SK-N-SH (cell line): ENCODE measurements at places on chromosomes 11 and 22. TPM values are rescaled to one million over a fixed set of nuclear protein-coding genes. Genes with fewer than 3 reads are reported as not detected.
A peak's percentile ranks its signal among the peaks of the same experiment; 100 is the strongest.

GRCh38 chr11:34417202-34417601 is 21.5 kb upstream of the CAT start:
- no peak for DNase-seq
- H3K4me3 ChIP-seq, result no peak overlapping the region
- no peaks in the 10 kb centered on the region for H3K4me1 ChIP-seq
- no peaks in the 10 kb centered on the region for H3K36me3 ChIP-seq
- no peaks in the 10 kb centered on the region for H3K27me3 ChIP-seq

The DDX25 gene
- 0.12 and 0.39 TPM in 2 replicates for polyA plus RNA-seq

The SRPRA gene
- polyA plus RNA-seq, result 129 and 158 TPM in 2 replicates

The ATP5MG gene
- polyA plus RNA-seq, result 140 and 152 TPM in 2 replicates

DNA sequence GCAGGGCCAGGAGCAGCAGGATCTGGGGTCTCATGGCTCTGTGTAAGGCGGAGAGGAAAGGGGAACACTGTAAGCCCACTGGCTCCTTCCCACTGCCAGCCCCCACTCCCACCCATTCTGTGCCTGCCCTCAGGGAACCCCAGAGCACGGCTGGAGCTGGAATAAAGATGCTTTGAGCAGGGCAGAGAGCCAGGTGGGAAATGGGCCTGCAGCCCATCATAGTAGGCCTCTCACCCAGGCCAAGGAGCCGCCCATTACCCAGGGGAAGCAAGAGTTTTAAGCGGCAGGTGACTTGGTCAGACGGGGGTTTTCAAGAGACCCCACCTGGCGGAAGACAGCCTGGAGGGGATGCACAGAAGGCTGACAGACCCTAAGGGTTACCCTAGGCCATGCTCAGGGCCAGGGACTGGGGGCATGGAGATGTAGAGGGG is 4.6 kb downstream of the LRRC32 start:
- H3K27ac ChIP-seq, result no peak overlapping the region
- DNase-seq, result peak; percentile 20
- H3K4me3 ChIP-seq, result no peak overlapping the region
- H3K4me1 ChIP-seq, result peaks cover 5% of the 10 kb centered on the region; the same call in 1 of the 2 replicates
- no peaks in the 10 kb centered on the region for H3K36me3 ChIP-seq

The RASD2 gene
- 0.13 and 0.30 TPM in 2 replicates for polyA plus RNA-seq

GRCh38 chr22:35893698-35894097 is 134.9 kb downstream of the RBFOX2 start:
- no peak overlapping the region for H3K4me3 ChIP-seq
- no peak overlapping the region for H3K27ac ChIP-seq
- no peaks in the 10 kb centered on the region for H3K27me3 ChIP-seq
- no peaks in the 10 kb centered on the region; the same call in 1 of the 2 replicates for H3K36me3 ChIP-seq
- no peak for DNase-seq

The RAG2 gene
- 0.15 and 0.34 TPM in 2 replicates for polyA plus RNA-seq

- no peak overlapping the region for H3K27ac ChIP-seq
- no peaks in the 10 kb centered on the region for H3K36me3 ChIP-seq
- H3K4me3 ChIP-seq, result no peak overlapping the region
Measured at GRCh38 chr11:69114362-69114761, 41.4 kb upstream of the SMIM38 start.

- no peak for DNase-seq
- H3K4me3 ChIP-seq, result no peak overlapping the region
- no peaks in the 10 kb centered on the region for H3K27me3 ChIP-seq
- no peak overlapping the region for H3K27ac ChIP-seq
- H3K4me1 ChIP-seq, result peaks cover 11% of the 10 kb centered on the region
- H3K36me3 ChIP-seq, result no peaks in the 10 kb centered on the region
Measured at GRCh38 chr11:66953081-66953833, 4.9 kb downstream of the PC start.

DNA sequence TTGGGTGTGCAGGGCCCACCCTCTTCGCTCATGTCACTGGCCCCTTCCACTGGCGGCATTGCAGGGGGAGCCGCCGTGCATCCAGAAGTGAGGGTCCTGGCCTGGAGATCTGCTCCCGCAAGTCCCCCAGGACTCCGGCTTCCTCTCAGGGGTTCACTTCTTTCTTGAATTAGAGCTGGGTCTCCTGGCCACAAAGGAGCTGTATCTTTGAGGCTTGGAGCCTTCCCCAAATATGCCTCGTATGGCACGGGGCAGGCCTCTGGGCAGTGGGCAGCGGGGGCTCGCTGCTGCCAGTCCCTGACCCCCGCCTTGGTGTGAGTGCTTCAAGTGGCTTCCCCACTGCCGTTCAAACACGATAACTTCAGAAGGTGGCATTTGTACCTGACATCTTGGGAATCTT is 7.4 kb upstream of the IFITM3 start:
- H3K4me3 ChIP-seq, result no peak overlapping the region
- H3K36me3 ChIP-seq, result no peaks in the 10 kb centered on the region
- DNase-seq, result no peak

DNA sequence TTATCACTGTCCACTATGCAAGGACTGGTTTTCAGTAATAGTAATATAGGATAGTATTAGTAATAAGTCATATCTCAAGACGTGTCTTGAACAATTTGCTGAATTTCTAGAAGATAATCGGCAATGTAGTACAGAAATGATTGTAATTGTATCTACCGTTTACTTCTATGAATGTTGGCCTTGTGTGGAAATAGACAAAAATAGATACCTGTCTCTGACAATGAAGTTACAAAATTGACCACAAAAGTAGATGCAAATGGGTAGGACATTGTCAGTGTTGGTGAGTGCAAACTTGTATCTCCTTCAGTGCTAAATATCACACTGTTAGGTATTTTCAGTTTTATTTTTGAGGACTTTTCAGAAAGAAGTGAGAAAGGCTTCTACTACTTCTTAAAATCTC is 43.1 kb downstream of the SVIP start:
- H3K4me1 ChIP-seq, result no peaks in the 10 kb centered on the region; the same call in 1 of the 2 replicates
- no peak overlapping the region for H3K4me3 ChIP-seq
- no peaks in the 10 kb centered on the region for H3K36me3 ChIP-seq
- no peak for DNase-seq
- no peak overlapping the region for H3K27ac ChIP-seq

The C11orf97 gene
- not detected in 2 replicates for polyA plus RNA-seq

DNA sequence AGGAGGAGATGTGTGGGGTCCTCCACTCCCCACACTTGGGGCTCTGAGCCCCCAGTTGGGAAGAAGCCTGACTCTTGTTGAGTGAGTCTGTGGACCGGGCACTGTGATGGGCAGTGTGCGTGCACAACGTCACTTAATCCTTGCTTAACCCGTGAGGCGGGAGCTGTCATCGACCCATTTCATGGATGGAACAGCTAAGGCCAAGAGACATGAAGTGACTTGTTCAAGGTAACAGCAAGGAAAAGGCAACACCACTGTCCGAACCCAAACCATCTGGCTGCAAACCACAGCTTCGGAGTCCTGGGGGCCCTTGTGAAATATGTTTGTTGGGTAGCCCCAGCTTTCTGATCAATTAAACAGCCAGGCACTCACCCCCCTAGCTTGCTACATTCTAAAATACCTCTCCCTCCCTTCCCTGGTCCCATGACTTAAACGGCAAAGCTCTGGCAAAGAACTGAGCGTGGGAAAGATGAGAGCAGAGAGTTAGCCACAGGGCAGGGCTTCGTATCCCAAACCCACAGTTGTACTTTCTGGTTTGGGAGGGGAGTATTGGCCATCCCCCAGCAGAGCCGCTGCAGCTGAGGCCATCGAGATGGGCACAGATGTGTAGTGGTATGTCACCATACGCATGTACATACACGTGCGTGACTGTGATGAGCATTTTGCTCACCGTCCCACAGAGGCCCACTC is 26.3 kb downstream of the FADS2 start:
- no peak overlapping the region for H3K27ac ChIP-seq
- no peak for DNase-seq
- no peak overlapping the region for H3K4me3 ChIP-seq

The SAA1 gene
- polyA plus RNA-seq, result not detected in 2 replicates

GRCh38 chr11:92225568-92226330 is 1.1 kb downstream of the FAT3 start:
- H3K27me3 ChIP-seq, result no peaks in the 10 kb centered on the region; the same call in 1 of the 2 replicates
- DNase-seq, result peak; percentile 71
- peak overlapping the region; percentile 53 for H3K4me3 ChIP-seq
- H3K4me1 ChIP-seq, result no peaks in the 10 kb centered on the region
- no peaks in the 10 kb centered on the region for H3K36me3 ChIP-seq

DNA sequence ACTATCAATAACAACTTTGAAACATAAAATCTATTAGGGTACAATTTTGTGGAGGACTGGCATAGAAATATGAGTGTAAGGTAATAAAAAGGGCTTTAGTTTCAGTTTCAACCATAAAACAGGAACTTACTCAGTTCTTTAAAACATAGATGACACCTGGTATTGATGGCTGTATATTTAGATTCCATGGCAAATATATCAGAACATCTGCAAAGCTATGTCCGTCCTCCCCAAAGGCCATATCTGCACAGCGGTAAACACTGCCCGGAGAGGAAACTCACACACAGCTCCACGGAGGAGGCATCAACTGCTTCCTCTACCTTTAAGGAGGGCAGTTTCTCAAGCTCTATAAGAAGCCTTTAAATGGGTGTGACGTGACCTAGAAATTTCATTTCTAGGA is 993.3 kb downstream of the BRD1 start:
- no peaks in the 10 kb centered on the region for H3K4me1 ChIP-seq
- H3K27me3 ChIP-seq, result no peaks in the 10 kb centered on the region
- no peak for DNase-seq
- no peak overlapping the region for H3K4me3 ChIP-seq
- no peaks in the 10 kb centered on the region for H3K36me3 ChIP-seq

- H3K36me3 ChIP-seq, result peaks cover 13% of the 10 kb centered on the region; the same call in 1 of the 2 replicates
- no peak overlapping the region for H3K27ac ChIP-seq
- H3K4me1 ChIP-seq, result no peaks in the 10 kb centered on the region
- DNase-seq, result no peak
Measured at GRCh38 chr22:46991666-46992065, 229.2 kb downstream of the TBC1D22A start.

DNA sequence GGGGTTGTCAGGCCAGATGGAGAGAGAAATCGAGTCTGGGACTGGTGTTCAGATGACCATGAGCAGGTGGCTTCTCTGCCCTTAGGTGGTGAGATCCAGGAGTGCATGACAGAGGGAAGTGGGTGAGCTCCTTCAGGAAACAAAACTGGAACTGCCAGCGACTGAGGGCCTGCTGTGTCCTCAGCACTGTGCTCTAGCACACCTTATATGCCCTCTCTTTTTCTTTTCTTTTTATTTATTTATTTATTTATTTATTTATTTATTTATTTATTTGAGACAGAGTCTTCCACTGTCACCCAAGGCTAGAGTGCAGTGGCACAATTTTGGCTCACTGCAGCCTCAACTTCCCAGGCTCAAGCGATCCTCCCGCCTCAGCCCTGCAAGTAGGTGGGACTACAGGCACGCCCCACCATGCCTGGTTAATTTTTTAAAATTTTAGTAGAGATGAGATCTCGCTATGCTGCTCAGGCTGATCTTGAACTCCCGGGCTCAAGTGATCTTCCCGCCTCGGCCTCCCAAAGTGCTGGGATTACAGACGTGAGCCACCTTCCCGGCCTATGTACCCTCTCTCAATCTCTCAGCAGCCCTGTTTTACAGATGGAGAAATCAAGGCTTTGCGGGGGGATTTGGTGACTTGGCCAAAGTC is 14.8 kb upstream of the RASD2 start:
- DNase-seq, result no peak
- H3K4me1 ChIP-seq, result no peaks in the 10 kb centered on the region
- H3K27ac ChIP-seq, result peak overlapping the region; percentile 68

The ART1 gene
- not detected in 2 replicates for polyA plus RNA-seq

The OR6T1 gene
- polyA plus RNA-seq, result not detected in 2 replicates

- H3K4me3 ChIP-seq, result no peak overlapping the region
- no peaks in the 10 kb centered on the region for H3K4me1 ChIP-seq
- H3K27ac ChIP-seq, result no peak overlapping the region
- no peak for DNase-seq
- no peaks in the 10 kb centered on the region for H3K27me3 ChIP-seq
Measured at GRCh38 chr11:117117681-117118080, 19.5 kb upstream of the SIK3 start.

The ASRGL1 gene
- polyA plus RNA-seq, result 2.6 and 4.3 TPM in 2 replicates

GRCh38 chr11:70824605-70825245 is 426.4 kb downstream of the CTTN start:
- peak; percentile 47 for DNase-seq
- H3K27ac ChIP-seq, result no peak overlapping the region
- H3K27me3 ChIP-seq, result no peaks in the 10 kb centered on the region
- peaks cover 20% of the 10 kb centered on the region; the same call in 1 of the 2 replicates for H3K4me1 ChIP-seq
- H3K4me3 ChIP-seq, result no peak overlapping the region

The SCGB2A2 gene
- polyA plus RNA-seq, result not detected in 2 replicates

- no peak for DNase-seq
- no peaks in the 10 kb centered on the region for H3K36me3 ChIP-seq
- H3K27me3 ChIP-seq, result 0 out of 2 replicates have a peak, but pooled peaks cover 4% of the 10 kb centered on the region
Measured at GRCh38 chr11:3169255-3170043, 4.3 kb upstream of the OSBPL5 start.

The DGAT2 gene
- polyA plus RNA-seq, result 1.1 and 1.4 TPM in 2 replicates

DNA sequence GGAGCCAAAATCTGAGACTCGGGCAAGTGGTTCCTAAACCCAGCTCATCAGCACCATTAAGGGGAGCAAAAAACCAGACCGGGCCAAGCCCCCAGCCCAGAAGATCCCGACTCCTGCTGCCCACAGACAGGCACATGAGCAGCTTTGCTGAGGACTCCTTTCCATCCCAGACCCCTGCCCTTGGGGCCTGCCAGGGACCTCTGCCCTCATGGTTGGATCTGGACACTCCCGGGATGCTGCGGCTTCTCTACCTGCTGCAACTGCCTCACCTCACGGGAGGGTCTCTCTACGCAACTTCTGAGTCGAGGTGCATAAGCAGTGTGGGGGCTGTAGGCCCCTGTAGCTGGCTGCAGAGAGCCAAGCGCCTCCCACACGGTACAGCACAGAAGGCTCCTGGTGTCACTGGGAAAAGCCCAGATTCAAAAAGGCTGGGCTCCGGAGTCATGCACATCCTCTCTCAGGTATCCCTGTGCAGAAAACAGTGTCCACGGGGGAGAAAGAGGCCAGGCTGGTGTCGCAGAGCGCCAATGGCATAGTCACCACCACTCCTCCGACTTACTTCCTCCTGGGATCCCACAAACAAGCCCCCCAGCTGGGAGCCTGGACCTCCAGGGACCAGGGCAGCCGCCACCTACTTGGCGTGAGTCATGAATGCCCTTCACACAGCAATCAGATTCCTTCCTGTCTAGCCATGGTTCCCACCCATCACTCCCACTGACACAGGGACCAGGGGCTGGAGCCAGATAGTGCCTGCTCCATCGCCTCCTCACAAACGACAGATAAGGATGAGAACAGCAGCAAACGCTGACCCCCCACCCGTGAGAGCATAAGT is 122.1 kb downstream of the BCR start:
- peaks cover 12% of the 10 kb centered on the region; the same call in 1 of the 2 replicates for H3K4me1 ChIP-seq
- no peak for DNase-seq
- H3K4me3 ChIP-seq, result no peak overlapping the region
- no peak overlapping the region for H3K27ac ChIP-seq

- H3K4me1 ChIP-seq, result peaks cover 10% of the 10 kb centered on the region
- H3K27ac ChIP-seq, result no peak overlapping the region; the same call in 1 of the 2 replicates
- no peaks in the 10 kb centered on the region for H3K36me3 ChIP-seq
- no peak for DNase-seq
Measured at GRCh38 chr11:9065607-9066432, 25.6 kb downstream of the SCUBE2 start.

- peak overlapping the region; percentile 61 for H3K27ac ChIP-seq
- H3K4me3 ChIP-seq, result no peak overlapping the region
- DNase-seq, result no peak
Measured at GRCh38 chr11:12799334-12799835, 125.2 kb downstream of the TEAD1 start.
